Aorta (tissue), 5 donors: ENCODE measurements at places on chromosomes 7 and 10. TPM values are rescaled to one million over a fixed set of nuclear protein-coding genes. Genes with fewer than 3 reads are reported as not detected.

GRCh38 chr7:21915140-21915539 is 30.6 kb downstream of the CDCA7L start:
- DNase-seq, result no peak

- no peak for DNase-seq
These were observed 2.0 kb downstream of the ST7 start for GRCh38 chr7:116955340-116955739.

ATG9B gene
- not detected for polyA plus RNA-seq

AEBP1 gene
- 2,243 TPM for polyA plus RNA-seq
